ENCODE measurements at places on chromosomes 16 and 17.

GRCh38 chr17:71187145-71187878 is 933.5 kb upstream of the SOX9 start:
- no peak for DNase-seq

DNA sequence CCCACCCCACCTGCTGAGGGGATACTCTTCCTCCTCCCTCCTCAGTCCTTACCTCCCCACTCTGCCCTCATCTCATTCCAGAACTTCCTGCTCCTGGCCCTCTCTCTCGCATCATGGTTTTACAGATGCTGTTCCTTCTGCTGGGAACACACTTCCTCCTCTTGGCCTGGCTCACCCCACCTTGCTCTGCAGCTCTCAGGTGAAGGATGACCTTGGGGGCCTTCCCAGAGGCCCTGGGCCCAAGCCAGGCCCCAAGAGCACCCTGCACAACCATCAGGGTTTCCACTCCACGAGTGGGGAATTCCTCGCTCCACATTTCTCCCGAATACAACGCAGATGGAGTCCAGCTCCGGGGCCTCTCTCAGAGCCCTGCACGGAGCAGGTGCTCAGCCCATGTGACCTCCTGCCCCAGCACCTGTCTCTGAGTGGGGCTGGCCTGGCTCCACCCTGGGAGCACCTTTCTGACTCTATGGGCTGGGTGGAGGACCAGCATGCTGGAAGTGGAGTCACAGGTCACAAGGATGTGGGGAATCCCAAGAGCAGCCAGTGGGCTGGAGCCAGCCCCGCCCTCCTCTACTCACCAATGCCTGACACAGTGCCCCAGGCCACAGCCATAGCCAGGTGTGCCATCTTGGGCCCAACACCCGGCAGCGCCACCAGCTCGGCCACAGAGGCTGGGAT is 4.5 kb downstream of the NTHL1 start:
- no peak for DNase-seq

GRCh38 chr16:1357906-1358566 is 6.3 kb downstream of the GNPTG start:
- DNase-seq, result no peak

DNA sequence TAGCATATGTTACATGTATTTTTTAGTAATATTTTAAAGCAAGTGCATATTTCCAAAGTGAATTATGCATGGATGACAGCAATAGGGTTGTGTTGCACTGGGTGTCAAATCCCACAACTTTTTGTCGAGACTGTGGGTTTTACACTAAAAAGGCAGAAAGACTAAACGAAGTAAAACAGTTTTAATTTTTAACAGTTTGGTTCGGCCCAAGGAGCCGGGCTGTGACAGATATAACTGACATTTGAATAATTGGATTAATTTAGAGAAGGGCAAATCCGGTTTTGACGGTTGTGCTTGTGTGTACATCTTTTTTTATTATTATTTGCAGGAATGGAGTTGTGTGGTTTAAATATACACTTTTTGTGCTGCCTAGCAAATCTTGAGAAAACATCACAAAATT is 263.6 kb downstream of the FTO start:
- no peak for DNase-seq

- no peak for DNase-seq
These were observed 181.5 kb upstream of the MON1B start for GRCh38 chr16:77009453-77009852.

GRCh38 chr17:57518587-57519581 is 226.2 kb downstream of the CCDC182 start:
- no peak for DNase-seq

DNA sequence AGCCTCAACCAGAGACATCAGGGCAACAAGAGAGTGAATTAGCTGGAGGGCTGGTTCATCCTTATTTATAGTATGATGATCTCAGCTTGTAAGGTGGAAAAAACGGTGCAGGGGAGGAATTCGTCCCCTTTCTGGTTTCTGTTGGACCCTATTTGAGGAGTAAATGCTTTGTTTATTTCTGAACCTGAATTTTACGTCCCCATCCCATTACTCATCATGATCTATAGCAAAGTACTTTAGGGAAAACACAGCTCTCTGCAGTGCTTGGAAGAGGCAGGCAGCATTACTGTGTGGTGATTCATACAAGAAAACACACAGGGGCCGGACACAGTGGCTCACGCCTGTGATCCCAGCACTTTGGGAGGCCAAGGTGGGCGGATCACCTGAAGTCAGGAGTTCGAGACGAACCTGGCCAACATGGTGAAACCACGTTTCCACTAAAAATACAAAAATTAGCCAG is 8.0 kb upstream of the VAT1L start:
- no peak for DNase-seq

DNA sequence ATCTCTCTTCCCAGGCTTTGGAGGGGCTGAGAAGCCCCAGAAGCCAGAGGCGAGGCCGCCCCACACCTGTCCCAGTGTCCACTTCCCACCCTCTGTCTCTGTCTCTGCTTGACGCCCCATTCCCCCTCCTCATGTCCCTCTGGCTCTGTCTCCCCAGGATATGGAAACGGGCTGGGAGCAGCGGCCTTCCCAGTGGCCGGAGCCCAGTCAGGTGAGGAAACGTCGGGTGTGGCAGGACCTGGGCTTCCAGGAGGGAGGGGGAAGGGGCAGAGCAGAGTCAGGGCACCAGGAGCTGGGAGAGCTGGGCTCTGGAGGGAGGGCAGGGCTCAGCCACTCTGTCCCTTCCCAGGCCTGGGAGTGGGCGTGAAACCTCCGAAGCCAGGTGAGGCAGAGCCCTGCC is 10.6 kb upstream of the PKMYT1 start:
- no peak for DNase-seq

Data from NCI-H1048 (cell line).